ENCODE measurements at places on chromosomes 2 and 18. TPM values are rescaled to one million over a fixed set of nuclear protein-coding genes. Genes with fewer than 3 reads are reported as not detected.

Gene ZNF804A
- total RNA-seq: 3.6 TPM

Gene FAM237A
- not detected for total RNA-seq

Gene CYB5A
- not detected for total RNA-seq

Gene MARCHF4
- total RNA-seq: 0.12 TPM

Gene STEAP3
- total RNA-seq: 7.6 TPM

Gene REEP1
- total RNA-seq: 2.7 TPM

DNA sequence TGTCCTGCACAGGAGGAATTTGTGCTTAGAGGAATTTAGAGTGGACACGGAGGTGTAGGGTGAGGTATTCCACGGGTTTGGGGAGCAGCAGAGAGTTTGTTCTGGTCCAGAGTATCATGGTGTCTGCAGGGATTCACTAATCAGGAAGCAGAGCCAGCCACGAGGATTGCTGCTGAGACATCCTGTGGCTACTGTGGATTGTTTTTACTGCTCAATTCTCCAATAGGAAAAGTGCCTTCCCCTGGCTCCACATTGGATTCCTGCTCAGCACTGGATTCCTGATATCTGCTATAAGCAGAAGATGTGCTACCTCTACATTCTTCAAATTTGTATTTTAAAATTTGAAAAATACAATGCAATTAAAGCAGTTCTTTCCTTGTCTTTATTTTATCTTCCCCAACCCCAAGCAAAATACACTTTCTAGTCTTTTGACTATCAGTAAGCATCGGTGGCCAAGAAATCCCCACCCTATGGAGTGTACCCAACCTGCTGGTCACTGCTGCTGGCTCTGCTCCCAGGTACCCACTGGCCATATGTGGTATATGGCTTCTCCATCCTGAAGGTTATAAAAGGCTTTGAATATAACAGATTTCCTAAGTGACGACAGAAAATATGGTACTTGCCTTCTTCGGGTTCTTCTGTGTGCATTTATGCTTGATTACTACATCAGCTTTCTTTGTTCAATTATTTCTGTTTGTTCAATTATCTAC is 1403.0 kb upstream of the NXPH2 start:
- DNase-seq: no peak

DNA sequence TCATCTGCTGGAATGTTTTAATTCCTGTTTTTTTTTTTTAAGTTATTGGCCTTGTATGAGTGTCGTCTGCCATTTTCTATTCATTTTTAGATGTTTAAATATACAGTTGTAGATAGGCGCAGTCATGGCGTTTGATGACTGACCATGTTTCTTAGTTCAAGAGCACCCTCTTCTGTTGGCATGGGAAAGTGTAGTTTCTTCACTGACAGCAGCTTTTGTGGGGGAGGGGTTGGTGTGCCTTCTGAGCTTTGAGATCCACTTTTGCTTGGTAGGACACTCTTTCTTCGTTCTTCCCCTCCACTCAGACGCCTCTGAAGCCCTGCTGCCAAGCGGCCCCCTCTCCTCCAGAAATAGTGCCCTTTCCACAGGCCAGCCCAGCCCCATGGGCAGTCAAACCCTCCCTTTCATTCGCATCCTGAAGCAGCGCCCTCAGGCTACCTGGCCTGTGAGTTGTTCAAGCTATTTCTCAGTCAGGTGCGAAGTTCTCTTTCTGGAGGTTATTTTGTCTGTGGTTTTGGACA is 492.0 kb downstream of the TNS1 start:
- DNase-seq: peak; percentile 25

GRCh38 chr2:3305952-3306351 is 71.7 kb downstream of the EIPR1 start:
- no peak for DNase-seq

- no peak for DNase-seq
These were observed 2.8 kb upstream of the STK25 start for GRCh38 chr2:241511091-241511741.

DNA sequence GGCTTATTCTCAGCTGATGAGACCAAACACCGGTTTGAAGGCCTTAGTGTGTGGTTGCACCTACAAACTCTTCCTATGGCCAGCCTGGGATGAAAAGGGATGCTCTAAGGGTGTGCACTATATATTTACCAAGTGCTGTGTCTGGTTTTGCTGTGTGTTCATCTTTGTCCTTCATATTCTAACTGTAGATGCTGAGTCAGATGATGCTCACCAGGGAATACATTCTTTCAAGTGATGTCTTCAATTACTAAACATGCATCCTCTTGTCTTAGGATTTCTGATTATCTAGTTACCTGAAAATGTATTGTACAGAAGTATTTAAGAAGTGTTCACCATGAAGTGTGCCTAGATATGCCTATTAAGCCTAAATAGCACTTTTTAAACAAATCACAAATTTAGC is 1111.6 kb upstream of the ZEB2 start:
- DNase-seq: no peak

DNA sequence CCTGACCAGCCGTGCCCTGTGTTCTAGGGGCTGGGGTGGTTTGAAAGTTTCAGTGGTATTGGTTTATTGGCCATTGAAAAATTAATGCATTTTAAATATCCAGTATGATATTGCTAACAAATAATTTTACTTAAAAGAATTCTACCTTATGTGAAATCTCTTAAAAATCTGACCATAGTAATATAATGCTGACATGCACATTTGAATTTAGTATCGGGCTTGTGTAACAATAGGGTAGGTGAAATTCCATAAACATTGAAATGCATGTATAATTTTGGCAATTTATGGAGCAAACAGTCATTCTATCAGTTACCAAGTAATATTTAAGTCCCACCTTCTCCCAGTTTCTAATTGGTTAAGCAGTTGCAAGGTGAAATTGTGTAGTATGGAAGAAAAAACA is 170.5 kb downstream of the DCDC2C start:
- no peak for DNase-seq

- no peak for DNase-seq
These were observed 79.3 kb downstream of the VIT start for GRCh38 chr2:36775806-36776205.

DNA sequence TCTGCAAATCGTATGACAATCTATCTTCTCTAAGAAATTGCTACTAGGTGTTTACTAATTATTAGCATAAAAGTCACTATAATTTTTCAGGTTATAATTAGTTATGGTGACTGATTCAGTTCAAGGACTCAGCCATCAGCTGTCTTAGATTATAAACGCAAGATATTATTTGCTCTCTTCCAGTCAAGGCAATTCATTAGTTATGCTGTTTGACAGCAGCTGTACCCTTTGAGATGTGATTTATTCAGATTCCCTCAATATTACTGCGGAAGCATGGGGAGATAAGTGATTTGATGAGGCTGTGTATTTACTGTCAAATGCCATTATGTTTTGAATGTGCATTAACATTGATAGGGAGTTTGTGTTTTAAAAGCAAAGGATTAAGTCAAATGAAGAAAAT is 558.9 kb upstream of the FSIP2 start:
- DNase-seq: no peak

DNA sequence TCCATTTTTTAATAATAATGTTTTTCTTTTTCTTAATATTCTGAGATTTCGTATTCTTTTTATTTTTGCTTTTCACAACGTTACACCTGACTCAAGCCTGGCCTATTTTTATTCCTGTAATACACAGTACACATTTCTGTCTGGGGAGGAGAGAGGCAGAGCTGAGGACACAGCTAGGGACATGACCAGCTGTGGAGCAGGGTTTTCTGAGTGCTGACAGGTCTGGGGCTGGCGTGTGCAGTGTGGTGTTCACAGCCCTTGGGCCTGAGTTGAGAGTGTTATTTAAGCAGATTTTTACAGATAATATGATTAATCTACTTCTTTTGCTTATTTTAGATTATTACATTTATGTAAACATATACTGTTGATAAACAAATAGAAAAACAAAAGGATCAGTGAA is 55.9 kb downstream of the ZAP70 start:
- DNase-seq: no peak

DNA sequence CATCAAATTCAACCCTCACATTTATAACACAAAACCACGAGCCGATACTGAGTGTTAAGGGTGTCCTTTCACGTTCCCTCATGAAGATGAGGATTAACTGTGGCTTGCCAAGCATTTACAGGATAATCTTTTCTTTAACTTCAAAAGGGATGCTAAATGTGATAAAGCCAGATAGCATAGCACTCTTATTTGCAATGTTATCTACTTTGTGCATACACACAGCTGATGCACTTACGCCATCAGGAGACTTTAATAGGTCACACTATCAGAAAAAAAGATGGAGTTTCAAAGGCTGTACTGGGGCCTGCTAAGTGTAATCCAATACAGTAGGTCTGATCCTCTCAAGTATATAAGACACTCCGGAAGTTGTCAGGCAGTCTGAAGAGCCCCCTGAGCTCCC is 572.7 kb downstream of the PIK3C3 start:
- DNase-seq: no peak

- DNase-seq: no peak
These were observed 90.2 kb upstream of the DNAJC10 start for GRCh38 chr2:182625814-182626213.

- DNase-seq: peak; percentile 84
These were observed 3.9 kb downstream of the SLC35F6 start for GRCh38 chr2:26767894-26768487.

DNA sequence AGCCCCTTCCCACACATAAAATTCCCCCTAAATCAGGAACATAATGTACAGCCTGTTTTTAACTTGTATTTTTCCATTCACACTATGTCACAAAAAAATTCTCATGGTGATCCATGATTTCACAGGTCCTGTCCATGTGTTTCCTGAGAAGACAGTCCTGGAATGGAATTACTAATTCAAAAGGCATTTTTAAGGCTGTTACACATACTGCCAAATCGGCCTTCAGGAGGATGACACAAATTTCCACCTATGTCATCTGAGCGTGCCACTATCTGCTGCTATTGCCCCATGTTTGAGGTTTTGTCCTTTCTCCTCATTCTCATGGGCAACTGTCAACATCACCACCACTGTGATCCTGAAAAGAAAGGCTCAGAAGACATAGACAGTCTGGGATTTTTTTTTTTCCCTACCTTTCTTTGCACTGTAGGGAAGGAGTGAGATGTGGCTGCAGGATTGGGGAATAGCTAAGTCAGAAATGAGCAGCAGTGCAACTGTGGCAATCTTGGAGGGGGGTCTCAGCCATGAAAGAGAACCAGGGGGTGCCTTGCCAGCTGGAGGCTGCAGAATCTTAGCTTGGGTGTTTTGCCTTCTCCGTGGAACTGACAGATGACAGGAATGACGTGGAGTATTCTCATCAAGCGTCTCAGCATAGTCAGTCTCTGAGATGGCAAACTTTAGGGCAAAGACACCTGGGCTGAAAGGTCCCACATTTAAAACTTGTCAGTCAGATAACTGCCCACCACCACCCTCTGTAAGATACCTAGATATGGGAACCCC is 73.4 kb downstream of the MARCHF4 start:
- peak; percentile 11 for DNase-seq

DNA sequence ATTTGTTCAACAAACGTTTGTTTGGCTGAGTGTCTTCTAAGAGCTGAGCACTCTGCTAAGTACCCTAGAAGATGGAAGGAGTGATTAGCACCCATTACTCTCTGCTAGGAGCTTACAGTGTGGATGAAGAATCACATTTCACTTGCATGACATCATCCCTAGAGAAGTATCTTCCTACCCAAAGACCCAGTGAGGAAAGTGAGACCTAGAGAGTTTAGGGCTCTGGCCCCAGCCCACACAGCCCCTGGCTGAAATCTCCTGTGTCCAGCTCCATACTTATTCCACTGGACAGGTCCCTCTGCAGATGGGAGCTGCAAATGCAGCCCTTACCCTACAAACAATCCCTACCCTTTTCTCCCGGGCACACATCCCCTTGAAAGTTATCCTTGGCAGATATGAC is 26.8 kb upstream of the EPAS1 start:
- no peak for DNase-seq

- DNase-seq: no peak
These were observed 80.6 kb downstream of the NRP2 start for GRCh38 chr2:205762881-205763280.

- no peak for DNase-seq
These were observed 213.4 kb downstream of the DCC start for GRCh38 chr18:52553441-52553840.

Data from MG63 (cell line).